Activated CD8-positive, alpha-beta memory T cell treated with anti-CD3 and anti-CD28 coated beads for 1 hour (primary cell): ENCODE measurements at places on chromosomes 1 and 21.

DNA sequence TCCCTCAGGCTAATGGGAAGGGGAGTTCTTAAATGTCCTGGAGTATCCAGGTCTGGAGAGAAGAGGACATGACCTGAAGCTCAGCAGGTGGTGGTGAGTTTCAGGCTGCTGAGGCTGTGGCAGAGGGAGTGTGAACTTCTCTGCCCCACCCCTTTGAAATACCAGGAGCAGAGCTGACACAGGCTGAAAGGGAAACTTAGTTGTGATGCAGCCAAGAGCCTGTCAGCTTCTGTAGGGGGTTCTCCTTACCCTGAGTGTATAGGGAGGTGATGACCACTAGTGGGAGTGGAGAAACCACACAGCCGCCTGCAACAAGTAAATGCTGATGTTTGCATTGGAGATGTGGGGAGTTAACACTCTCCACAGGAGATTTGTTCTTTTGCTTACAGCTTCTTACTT, 152.3 kb downstream of the FCRL5 start:
- no peak for DNase-seq

DNA sequence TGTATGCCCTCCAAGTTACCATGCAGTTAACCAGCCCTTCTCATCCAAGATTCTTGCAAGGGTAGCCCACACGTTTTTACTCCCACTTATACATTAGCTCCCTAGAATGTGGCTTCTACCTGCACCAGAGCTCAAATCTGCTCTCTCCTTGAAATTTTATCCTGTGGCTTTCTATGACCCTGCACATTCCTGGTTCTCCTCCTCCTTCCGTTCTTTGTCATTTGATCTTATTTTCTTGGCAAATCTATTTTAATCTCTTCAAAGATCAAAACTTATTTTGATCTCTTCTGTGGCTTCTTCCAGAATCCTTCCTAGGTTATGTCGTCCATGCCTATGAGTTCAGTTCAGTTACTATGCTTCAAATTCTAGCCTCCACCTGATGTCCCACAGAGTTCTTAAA, 115.6 kb upstream of the GUCA2B start:
- no peak for DNase-seq

- DNase-seq = no peak
These were observed 121.7 kb downstream of the ATF6 start for GRCh38 chr1:161887730-161888287.

DNA sequence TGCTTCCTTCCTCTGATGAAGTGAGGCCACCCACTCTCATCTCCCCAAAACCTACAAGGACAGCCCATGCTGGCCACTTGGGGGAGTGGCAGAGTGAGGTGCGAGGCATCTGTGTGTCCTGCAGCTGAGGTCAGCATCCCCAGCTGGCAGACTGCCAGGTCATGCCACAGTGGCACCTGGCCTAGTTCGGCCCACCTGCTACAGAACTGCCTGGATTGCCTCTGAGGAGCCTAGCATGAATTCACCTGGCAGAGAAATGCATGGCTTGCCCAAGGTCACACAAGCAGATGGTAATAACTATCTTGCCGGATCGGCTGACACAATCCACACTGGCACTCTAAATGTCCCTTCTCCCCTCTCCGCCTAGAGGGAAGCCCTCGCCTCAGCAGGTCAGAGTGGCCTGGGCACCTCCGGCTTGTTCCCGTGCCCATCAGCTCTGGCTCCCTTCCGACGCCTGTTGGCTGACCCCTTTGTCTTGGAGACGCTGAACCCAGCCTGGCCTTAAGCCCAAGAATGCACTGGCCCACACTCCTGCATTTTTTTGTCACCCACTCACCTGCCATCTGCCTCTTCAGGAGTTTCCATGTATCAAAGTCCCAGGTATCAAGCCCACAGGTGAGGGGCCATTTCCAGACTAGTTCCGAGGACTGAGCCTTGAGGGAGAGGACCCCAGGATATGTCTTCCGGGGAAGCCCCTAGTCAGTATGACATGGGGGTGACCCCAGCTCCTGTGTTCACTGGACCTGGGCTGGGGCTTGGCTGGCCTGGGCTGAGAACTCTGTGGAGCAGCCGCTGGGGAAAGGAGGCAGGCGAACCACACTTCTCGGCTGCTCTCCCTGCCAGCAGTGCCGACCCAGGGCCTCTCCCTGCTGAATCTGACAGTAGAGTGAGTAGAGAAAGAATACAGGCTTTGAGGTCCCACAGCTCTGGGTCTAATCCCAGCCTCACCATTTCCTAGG, 21.7 kb downstream of the ECE1 start:
- no peak for DNase-seq

DNA sequence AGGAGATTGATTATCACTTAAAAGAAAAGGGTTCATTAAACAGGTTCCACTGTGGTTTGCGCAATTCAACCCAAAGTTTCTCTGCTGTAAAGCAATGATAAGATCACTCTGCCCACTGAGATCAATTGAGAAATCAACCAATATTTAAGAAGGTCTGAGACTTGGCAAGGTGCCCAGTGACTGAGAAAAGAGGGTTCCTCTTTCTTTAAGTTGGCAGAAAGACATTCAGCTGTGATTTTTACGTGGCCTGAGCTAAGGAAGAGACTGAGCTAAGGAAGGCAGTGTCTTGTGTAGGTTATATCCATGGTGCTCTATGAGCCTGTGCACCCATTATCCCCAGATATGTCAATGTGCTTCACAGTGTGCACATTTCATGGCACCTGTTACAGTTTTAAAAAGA, 344.1 kb downstream of the DISC1 start:
- DNase-seq = no peak
